SHP77 (cell line): ENCODE measurements at places on chromosomes 12 and 14.

DNA sequence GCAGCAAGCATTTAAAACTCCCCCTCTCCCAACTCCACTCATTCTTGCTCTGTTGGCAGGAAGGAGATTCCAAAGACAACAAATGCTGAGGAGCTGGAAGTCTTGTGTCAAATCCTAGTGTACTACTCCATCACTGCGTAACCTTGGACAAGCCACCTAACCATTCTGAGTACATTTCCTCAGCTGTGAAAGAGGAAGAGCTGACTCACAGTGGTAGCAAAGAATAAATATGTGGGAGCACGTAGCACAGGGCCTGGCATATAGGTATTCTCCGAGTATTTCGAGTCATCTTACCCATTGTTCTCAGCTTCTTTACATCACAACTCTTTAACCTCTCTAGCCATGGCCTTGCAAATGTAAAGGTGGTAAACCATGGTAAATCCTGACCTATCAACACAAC is 28.7 kb downstream of the EGLN3 start:
- no peak for DNase-seq

DNA sequence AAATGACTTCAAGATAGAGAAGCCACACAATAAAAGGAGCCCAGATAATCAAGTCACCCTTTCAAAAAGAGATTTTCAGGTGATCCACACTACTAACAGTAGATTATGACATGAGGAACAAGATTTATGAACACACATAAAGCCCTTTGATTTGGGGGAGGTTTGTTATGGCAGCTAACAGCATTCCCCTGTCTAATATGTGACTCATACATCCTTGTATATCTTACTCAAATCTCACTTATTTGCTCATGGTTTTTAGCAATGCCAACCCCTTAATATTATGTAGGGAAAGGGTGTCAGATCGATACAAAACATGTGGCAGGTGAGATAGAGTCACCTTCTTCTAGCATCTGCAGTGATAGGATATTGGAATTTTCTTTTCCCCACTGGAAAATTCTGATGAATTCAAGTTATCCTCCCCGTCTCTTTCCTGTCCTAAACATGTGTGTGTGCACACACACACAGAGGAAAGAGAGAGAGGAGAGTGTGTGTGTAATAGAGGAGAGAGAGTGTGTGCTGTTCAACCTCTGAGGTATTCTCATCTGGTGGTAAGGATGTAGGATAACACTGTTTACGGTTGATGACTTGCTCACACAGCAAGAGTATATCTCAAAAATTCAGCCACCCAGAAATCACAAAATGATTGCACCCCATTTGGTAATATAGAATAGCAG is 319.9 kb downstream of the KCNC2 start:
- no peak for DNase-seq

- no peak for DNase-seq
Measured at GRCh38 chr12:19003987-19004619, 125.4 kb upstream of the PLEKHA5 start.

DNA sequence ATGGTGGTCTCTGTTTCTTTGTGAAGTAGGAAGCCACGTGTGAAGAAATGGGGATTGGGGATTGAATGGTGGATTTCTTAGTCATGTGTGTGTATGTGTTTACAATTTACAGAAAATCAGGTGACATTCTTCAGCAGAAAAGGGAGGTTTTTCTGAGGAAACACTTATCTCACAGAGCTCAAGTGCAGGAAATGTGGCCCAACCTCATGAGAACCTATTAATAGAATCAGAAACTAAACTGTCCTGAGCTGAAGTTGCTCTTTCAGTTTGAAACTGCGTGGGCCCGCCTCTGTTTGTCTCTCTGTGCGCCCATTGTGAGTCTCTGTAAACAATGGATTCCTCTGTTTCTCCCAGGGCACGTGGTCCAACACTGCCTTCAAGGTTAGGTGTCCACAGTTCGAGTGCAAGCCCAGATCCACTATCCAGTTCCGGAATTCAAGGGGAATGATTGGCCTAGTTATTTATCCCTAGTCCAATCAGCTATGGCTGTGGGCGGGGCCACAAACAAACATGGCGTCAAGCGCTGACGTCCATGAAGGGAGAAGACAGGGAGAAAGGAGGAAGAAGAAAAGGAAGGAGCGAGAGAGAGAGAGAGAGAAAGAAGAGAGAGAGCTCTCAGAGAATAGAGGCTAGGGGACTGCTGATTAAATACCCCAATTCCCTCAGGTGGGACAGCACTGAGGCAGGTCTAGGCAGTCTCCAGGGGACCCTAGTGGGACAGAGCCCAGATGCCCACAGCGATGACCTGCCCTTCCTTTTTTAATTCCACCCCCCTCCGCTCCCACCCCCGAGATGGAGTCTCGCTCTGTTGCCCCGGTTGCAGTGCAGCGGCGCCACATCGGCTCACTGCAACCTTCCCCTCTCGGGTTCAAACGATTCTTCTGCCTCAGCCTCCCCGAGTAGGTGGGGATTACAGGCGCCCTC is 31.4 kb upstream of the C12orf76 start:
- DNase-seq: no peak

- DNase-seq: no peak
Measured at GRCh38 chr12:13390918-13391317, 194.4 kb downstream of the EMP1 start.
